ENCODE measurements at places on chromosomes 16 and 17.

- DNase-seq = no peak
Observed at GRCh38 chr16:14121142-14121541, 50.0 kb downstream of the MRTFB start.

- no peak for DNase-seq
Observed at GRCh38 chr16:82699711-82700495, 73.1 kb downstream of the CDH13 start.

GRCh38 chr16:55915096-55915827 lies 40.1 kb upstream of the CES5A start:
- no peak for DNase-seq

DNA sequence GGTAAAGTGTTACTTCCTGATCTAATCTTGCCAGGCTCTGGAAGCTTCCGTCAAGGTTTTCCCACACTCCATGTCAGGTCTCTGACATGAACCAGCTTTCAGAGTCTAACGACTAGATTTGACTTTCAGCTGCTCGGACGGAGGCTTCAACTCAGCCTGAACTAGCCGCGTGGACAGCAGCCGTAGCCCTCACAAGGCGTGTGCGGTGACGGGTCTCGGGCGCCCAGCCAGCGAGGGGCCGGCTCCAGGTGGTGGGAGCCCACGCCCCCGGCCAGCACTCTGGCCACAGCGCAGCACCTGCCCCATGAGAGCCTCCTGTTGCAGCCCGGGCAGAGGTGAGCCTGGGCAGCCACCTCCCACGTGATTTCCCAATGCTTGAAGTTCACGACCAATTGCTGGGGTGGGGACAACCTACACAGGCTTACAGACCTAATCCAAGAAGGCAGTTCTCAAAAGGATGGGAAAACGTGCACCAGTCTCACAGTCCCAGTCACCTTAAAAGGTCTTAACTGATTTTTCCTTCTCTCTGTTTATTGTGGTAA lies 45.5 kb downstream of the TBC1D16 start:
- DNase-seq = no peak

DNA sequence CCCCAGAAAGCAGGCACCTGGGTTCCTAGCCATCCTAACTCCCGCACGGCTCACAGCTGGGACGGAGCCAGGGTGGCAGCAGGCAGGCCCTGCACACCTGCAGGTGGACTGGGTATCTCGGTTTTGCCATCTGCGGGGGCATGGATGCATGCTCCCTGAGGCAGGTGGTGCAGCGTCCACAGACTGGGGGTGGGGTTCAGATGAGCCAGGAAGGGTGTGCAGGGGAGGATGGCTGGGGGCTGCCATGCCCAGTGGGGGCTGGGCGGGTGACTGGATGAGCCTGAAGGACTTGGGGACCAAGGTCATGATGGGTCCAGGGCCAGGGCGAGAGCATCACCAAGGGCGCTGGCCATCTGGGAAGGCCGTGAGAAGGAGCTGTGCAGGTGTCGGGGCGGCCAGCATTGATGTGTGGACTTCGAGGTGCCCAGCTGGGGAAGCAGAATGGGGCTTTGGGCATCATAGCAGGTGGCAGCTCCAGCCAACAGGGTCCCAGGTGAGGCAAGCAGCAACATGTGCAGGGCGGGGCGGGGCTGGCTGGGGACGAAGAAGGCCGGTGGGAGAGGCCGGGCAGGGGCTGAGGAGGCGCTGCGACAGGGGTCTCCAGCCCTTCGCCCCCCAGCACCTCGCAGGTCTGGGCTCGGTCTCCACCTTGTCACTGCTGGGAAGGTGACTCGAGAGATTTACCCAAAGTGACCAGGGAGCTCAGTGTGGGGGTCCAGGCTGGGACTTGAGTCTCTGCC lies 41.0 kb upstream of the ZNF469 start:
- DNase-seq = no peak

GRCh38 chr17:51597345-51597744 lies 337.0 kb downstream of the UTP18 start:
- DNase-seq = no peak

GRCh38 chr16:53781023-53781605 lies 77.2 kb downstream of the FTO start:
- DNase-seq = no peak

DNA sequence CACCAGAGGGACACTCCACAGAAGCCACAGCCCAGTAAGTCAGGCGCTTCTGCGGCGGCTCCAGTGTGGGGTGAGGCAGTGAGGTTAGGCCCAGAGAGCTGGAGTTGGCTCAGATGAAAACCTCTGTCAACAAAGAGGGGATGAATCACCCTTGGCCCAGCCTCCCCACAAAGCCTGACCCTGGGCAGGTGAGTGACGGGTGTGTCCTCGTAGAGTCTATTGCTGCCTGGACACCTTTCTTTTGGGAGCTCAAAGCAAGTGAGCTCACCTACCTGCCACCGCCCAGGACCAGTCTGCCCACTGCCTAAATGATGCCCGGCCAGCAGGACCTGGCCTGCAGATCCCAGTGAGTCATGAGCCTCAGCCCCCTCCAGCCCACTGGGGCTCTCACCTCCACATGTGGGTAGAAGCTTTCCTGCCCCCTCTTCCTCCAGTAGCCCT lies 24.9 kb upstream of the DBNDD1 start:
- DNase-seq = no peak

DNA sequence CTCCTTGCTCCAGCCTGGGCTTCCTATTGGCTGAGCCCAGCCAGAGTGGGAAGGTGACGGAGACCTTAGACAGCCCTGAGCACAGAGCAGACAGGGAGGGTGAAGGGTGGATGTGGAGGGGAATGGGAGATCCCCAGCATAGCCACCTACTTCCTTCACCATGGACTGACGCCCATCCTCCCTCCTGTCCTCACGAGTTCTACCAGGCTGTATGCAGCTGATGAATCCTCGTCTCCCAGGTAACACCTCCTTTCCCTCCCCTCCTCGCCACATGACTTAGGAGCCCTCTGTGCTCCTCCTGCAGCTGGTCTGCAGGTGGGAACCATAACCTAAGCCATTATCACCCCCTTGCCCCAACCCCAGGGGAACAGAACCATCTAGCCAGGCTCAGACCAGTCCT lies 9.0 kb upstream of the CRHR1 start:
- DNase-seq = no peak

DNA sequence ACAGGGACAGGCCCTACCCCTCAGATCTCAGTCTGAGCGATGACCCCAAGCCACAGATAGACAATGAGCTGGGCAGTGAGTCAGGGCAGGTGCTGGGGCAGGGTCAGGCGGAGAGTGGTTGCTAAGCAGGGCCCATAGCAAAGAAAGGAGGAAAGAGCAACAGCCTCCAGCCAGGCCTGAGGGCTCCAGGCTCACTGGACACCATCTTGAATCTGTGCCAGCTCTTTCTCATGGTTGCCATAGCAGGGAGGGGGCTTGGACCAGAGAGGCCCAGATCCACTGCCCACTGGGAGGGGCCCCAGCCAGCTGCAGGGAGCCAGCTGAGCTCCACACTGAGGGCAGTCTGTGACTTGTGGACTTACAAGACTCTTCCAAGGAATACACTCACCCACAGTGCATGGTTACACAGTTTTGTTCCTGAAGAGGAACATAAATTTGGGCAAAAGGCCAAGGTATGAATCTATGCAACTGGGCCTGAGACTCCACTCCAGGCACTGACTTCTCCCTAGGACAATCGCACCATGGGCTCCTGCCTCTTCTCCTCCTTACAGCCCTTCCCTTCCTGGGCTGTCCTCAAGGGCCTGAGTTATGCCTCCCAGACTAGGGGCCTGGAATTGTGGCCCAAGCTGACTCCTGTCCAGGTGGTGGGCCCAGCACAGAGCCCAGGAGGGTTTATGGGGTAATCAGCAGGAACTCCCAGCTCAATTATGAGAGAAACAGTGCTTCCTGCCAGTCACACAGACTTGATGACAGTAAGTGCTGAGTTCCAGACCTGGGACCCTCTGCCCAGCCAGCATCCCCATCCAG lies 59.9 kb downstream of the BEAN1 start:
- DNase-seq = no peak

- no peak for DNase-seq
Observed at GRCh38 chr17:78412403-78412802, 34.0 kb downstream of the PGS1 start.

GRCh38 chr17:82281502-82282238 lies 8.2 kb upstream of the CSNK1D start:
- DNase-seq = no peak

DNA sequence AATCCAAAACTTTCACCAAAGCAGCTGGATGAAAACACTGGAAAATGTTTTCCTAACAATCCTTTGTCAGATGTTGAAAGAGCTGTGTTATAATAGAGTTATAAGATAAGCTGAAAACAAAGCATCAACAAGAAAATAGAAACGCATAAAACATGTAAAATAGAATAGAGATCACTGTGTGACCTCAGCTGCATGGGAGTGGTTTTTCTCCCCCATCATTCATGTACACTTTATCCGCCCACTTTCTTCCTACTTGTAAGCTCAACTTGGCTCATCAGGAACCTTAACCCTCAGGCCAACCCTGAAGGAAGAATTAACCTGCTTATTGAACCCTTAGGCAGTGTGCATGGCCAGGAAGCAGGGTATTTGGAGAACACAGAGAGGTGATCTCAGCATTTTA lies 238.5 kb upstream of the PMFBP1 start:
- no peak for DNase-seq

- DNase-seq = no peak
Observed at GRCh38 chr16:56617212-56618085, 8.1 kb upstream of the MT1E start.

- DNase-seq = no peak
Observed at GRCh38 chr16:27228045-27228444, 24.7 kb downstream of the KDM8 start.

DNA sequence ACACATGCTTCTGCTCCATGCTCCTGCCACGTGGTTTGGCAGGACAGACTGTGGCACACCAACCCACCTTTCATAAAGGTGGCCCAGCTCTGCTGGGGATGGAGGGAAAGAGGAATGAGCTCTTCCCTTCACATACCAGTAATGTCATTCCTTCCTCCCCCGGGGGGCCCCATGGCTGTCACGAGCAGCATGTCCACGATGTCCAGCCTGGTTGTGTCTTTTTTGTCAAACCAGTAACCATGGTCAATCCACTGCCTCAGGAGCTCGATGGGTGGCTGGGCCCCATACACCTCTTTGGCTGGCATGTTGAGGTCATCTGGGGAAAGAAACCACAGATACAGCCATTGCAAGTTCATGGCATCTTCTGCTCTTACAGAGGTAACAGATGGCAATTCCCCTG lies 96.6 kb downstream of the LYRM1 start:
- DNase-seq = no peak

- DNase-seq = no peak
Observed at GRCh38 chr17:14270508-14270907, 30.4 kb upstream of the HS3ST3B1 start.

DNA sequence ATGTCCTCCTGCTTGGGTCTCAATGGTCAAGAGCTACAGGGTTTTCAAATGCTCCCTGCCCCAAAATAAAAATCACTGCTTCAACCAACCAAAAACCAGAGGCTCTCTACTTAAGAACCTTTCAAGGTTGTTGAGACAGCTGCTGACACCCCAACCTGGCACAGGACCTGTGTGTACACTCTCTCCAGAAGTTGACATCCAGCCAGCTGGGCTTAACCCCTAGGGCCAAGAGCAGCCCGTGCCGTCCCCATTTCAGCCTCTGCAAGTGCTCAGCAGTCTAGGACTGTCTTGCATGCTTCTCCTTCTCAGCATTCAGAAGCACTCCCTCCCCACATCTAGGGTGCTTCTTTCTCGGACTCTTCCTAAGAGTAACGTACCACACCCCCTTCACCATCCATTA lies 59.0 kb upstream of the TRAP1 start:
- no peak for DNase-seq

DNA sequence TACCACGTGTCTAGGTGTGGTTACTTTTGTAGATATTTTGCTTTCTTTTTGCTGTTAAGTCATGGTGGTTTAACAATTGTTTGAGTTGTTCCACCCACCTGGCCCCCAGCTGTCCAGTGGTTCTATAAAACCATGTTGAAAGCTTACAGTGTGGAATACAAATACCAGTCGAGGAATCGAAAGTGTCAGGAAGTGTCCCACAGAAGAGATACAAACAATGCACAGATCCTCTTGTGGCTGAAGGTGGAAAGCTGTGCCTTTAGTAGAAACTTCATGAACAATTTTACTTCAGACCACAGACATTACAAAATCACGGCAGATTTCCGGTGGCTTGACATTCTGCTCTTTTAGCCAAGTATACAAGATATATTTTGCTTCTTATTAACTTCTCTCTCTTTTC lies 782.4 kb upstream of the SOX9 start:
- no peak for DNase-seq

DNA sequence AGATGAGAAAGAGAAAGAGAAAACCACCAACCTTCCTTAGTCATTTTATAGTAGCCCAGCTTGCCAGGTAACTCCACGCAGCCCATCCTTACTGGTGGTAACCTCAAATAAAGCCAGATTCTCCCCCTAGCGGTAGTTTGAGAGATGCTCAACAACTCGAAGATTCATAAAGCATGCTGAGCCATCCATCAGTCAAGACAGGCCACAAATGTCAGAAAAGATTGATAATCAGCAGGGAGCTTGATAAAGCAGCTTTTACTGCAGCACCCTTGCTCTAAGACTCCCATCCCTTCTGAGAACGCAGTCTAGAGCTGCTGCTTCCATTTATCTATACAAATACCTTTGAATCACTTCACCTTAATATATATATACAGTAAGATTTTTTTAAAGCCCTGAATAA lies 451.5 kb upstream of the HSBP1 start:
- no peak for DNase-seq
